Activated CD4-positive, alpha-beta memory T cell treated with anti-CD3 and anti-CD28 coated beads, Interleukin-2, amount 10 ng/mL, durations not matched to agents 7 days and 5 days (primary cell): ENCODE measurements at places on chromosomes 4 and X.

- DNase-seq = no peak
Measured at GRCh38 chr4:103907414-103907813, 187.6 kb upstream of the TACR3 start.

GRCh38 chr4:47101453-47101852 is 70.1 kb downstream of the GABRB1 start:
- DNase-seq = no peak

DNA sequence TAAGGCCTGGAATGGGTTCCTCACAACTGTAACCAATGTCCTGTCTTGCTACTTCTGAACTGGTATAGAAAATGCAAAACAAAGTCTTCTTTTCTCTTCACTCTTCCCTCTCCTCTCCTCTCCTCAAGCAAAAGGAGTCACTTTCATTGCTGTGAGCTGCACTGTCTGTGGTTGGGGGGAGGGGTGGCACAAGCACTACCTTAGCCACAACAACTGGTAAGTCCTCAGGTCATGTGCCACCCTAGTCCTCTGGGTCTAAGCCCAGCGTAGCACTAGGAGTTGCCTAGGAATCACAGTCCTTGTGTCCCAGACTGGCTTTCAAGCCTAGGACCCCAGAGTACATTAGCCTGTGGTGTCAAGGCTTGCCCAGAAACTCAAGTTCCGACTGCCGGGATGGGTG is 859.3 kb upstream of the AMOT start:
- DNase-seq = no peak

- DNase-seq = no peak
Measured at GRCh38 chr4:139515531-139515958, 40.5 kb downstream of the SETD7 start.

DNA sequence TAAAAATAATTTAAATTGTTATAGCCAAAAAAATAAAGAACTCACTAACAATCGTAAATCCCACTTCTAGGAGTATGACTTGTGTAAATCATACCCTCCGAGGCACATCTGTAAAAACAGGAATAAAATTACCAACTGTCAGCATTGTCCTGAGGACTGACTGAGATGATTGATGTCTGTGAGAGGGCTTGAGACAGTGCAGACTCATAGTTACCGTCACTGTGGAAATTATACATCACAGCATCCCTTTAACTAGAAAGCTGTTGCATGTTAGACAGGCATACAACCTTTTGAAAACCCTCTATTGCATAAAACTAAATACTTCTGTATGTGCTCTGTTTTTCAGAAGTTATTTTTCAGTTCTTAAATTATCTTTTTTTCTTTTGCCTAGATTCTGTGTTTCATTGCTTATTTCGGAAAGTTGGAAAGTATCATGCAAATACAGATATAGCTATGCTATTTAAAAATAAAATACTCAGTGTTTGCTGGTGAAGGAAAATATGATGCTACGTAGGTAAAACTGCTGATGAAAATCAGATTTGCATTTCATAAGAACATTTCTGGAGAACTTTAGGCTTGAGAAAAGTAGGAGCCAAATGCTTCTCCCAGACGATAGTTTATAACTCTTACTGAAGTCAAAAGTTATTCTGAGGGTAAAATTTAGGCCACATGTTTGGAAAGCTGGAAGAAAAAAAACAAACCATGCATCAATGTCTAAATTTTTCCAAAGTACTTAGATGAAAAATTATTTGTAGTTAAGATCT is 13.6 kb upstream of the RBPJ start:
- no peak for DNase-seq
